ENCODE measurements at places on chromosomes 5 and 9.

DNA sequence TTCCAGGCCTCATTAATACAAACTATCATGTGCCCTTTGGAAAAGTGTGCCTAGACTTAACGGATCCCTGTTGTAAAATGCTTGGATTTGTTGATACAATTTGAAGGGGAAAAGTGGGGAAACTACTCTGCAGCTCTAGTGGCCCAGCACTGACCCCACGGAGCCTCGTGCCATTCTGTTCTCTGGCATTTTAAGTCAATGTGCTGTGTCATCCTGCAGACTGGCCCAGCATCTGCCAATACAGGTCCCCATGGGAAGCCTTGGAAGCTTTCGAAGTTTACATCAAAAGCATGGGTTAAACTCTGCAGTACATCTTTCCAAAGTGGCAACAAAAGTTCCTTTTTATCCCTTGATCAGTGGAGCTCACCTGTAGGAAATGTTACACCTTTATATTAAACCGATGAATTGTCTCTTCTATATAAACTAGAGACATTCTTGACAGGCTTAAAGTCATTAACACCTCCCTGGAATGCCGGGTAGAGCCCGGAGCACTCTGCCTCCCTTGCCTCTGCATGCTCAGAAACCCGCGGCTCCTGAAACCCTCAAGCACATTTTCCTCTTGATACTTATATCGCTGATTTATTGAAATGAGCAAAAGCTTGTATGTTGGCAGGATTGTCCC, 596.0 kb upstream of the ADAMTS16 start:
- no peak for DNase-seq

DNA sequence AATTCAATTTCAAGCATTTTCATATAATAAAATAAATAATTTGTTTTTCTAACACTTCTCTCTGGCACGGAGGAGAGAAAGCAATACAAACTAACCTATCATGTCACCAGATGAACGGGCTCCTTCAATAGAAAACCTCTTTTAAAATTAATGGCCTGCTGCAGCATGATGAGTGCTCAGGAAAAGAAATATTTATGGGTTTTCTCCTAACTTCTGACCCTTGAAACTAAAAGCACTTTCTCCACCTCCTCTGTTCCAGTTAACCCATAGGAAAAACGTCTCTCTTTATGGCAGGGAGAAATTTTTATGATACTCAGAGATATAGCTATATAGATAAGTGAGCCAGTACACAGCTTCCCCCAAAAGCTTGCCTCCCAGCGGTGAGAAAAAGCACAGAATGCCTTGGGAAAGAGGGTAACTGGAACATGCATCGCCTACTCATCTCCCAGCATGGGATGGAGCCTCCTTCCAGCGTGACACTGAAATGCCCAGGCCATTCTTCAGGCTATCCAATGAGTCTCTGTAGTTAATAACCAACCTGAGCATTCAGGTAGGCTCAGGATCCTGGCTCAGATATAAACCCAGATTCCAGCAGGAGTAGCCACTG, 963.0 kb upstream of the DMAC1 start:
- DNase-seq: no peak

DNA sequence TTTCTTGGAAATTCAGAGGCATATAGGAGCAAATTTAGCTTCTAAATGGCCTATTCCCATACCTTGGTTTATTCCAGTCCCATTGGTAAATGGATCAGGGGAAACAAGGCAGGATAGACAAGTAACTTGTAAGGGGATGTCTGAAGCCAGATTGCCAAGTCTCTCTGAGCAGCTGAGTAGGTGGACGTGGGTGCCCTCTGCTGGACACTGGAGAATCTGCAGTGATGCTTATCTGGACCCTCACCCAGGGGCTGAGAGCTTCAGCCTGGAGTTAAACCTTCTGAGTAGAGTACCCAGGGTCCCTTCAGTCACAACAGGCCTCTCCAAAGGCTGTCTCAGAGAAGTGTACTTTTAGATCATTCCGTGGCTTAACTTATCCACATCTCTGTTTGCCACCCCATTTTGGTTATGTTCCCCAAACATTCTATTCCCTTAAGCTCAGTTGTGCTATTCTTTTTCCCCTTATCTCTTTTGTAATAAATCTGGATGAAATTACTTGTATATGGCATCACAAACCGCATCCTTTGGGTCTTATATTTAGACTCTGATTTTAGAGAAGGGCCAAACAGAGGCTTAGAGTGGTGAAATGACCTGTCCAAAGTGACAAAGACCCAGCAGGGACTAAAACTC, 218.3 kb upstream of the GLRA1 start:
- no peak for DNase-seq

DNA sequence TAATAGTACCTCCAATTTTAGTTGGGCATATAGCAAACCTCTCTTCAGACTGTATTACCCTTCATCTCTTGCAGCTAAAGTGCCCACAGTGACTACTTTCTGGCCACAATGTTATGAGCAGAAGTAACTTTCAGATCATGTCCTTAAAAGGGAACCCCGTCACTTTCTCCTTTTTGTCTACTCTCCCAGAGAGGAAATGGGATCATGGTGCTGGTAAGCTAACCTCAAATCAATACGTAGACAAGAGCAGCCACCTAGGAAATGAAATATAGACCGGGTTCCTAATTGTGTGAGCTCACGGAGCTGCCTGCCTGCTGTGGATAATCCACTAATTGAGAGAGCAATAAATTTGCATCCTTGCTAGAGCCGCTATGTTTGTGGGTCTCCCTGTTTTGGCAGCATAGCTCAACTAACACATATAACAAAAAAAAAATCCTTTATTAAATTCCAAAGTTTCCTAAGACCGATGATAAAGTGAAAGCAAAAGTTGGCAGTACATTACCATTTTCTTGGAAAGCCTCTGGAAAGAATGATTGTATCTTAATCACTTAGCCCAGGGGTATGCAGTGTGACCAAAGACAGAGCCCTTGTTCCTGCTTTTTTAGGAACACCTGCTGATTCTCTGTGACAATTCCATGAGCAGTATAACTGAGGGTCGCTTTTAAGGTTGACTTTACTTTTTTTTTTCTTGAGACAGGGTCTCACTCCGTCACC, 5.6 kb upstream of the IL7R start:
- DNase-seq: no peak

DNA sequence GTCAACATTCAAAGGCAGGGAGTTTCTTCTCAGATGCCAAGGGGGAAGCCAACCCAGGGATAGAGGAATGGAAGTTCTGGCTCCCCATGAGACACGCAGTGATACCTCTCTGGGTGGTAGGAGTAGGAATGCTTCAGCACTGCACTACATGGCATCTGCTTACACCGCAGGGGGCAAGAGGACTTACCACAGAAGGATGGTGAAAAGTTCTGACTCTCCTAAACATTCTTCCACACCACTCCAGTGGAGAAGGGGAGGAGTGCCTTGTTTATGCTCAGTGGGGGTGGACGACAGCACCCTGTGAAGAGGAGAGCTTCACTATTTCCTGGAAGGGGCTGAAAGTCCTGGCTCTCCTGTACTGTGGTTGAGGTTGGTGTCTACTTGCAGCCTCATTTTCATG, 1011.3 kb upstream of the WWC1 start:
- no peak for DNase-seq

- DNase-seq: peak; percentile 46
These were observed 200.8 kb upstream of the MEF2C start for GRCh38 chr5:89083791-89084190.

Measured in skeletal muscle cell (primary cell).